Retina (tissue), 1 donor: ENCODE measurements at places on chromosomes 11 and 22.

DNA sequence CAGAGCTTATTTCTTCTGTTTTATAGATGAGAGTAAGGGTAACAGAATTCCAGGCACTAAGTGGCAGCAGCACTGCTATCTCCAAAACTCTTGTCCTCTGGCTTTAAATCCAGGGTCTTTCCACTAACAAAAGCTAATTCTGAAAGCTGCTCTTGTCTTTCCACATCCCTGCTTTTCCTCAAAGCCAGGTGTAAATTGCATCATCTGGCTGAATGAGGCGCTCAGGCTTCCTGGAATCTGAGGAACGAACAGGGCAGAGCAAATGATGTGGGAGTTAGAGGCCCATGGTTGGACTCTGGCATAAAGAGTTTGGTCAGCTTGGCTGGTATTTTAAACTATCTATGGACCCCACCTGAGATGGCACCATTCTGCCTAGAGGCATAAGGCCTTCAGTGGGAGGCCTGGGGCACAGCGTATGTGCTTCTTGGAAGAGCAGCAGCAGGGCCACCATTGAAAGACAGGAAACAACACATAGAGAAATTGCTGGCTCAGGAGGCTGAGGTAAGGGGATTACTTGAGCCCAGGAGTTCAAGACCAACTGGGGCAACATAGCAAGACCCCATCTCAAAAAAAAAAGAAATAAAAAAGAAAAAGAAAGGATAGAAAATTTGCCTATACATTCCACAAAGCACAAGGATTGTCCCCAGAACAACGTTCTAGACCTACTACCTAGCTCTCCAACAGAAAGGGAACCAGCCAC lies 1.9 kb downstream of the KCNJ5 start:
- no peak for DNase-seq

DNA sequence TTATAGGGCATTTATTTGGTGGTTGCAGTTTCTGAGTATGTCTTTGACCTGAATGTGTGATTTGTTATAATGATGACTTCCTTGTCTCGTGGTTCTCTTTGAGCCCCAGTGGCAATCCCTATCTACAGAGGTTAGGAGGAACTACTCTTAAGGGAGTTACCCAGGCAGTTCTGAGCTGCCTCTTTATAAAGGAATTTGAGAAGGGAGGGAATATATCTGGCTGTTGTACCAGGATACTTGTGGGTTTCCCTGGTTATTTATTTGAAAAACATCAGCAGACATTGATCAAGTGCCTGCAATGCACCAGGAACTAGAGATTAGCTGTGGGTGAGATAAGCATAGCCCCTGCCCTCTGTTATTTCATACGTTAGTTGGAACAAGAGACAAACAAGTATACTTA lies 243.5 kb upstream of the ARHGAP20 start:
- no peak for DNase-seq

DNA sequence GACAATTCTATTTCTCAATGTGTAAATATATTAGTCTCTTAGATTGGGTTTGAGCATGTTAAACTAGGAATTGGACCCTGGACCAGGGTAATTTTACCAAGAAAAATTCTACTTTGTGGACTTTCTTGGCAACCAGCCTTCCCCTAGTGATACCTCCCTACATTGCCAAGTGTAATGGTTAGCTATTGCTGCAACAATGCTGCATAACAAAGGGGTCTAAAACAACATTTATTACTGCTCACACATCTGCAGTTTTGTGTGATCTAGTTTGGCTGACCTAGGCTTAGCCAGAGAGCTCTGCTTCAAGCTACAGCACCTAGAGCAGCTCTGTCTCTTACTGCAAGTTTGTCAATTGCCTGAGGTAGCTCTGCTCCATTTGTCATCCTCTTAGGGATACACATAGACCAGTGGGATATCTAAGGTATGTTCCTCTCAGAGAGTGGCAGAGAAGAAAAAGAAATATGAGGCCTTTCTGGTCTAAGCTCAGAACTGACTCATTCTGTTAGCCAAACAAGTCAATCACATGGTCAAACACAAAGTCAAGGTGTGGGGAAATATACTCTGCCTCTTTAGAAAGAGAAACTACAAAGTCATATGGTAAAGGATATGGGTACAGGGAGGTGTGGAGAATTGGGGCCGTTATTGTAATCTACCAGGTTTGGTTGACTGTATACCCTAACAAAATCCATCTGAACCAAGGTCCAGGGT lies 2.0 kb upstream of the LAYN start:
- DNase-seq: no peak

- no peak for DNase-seq
Measured at GRCh38 chr11:132712466-132712865, 819.8 kb downstream of the OPCML start.

GRCh38 chr22:50606165-50606945 lies 5.8 kb downstream of the MAPK8IP2 start:
- no peak for DNase-seq

- DNase-seq: no peak
Measured at GRCh38 chr11:47854667-47855066, 6.5 kb upstream of the NUP160 start.

DNA sequence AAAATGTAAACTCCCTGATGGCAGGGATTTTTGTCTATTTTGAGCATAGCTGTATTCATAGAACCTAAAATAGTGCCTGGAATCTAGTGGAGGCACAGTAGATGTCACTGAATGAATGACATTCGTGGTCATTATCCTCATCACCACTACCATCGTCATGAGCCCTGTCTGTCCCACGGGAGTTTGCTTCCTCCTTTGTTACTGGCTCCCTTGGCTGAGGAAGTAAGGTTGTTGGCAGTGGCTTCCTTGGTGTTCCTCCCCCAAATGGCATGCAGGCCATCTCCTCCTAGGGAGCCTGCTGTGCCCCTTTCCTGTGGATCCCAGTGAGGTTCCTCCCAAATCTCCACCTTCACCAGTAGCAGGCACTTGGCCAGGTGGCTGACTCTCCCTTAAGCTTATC lies 183.0 kb downstream of the CEP164 start:
- no peak for DNase-seq
